ENCODE measurements at places on chromosomes 3 and 15.
A peak's percentile ranks its signal among the peaks of the same experiment; 100 is the strongest.

- no peak for DNase-seq
- no peak overlapping the region for H3K27ac ChIP-seq
- H3K27me3 ChIP-seq = no peaks in the 10 kb centered on the region
- H3K4me3 ChIP-seq = no peak overlapping the region
- no peaks in the 10 kb centered on the region for H3K4me1 ChIP-seq
Observed at GRCh38 chr3:29183346-29184087, 97.4 kb upstream of the RBMS3 start.

DNA sequence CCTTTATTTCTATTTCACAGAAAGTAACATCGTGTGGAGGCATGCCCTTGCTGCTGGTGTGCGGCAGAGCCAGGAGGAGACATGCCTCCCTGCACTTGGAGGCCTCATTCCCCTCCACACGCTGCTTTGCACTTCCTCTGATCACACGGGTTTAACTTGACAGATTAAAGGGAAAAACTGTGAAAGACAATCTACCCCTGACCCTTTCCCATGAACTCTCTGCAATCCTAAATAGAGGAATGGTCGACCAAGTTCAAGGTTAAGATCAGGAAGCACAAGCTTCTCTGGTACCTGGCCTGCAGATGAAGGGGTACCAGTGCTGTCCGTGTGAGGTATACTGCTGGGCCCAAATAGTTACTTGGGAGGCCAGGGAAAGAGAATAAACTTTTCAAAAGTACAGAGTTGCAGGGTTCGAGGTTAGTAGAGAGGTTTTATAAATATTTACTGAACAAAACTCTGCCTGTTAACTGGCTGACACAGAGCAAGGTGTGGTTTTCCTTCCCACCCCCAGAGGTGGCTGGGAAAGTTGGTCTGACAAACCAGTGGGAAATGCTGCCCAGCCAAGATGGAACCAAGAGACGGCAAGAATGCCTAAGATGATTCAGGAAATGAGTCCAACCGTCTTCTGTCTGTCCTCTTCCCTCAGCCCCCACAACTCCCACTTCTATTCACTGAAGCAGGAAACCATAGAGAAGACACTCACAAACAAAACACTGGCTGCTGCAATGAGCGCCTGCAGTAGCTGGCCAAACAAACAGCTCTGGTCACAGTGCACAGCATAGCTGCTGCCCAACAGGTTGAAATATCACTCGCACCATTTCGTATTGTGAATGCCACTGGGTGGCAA, 79.6 kb downstream of the IGF2BP2 start:
- H3K27me3 ChIP-seq = no peaks in the 10 kb centered on the region
- no peak for DNase-seq
- H3K27ac ChIP-seq = no peak overlapping the region
- H3K4me3 ChIP-seq = no peak overlapping the region

GRCh38 chr3:72481542-72481941, 366.7 kb downstream of the SHQ1 start:
- H3K36me3 ChIP-seq = no peaks in the 10 kb centered on the region
- no peak overlapping the region for H3K27ac ChIP-seq
- DNase-seq = no peak
- H3K27me3 ChIP-seq = peaks cover 8% of the 10 kb centered on the region
- peaks cover 2% of the 10 kb centered on the region for H3K4me1 ChIP-seq

GRCh38 chr3:194139814-194140391, 4.0 kb downstream of the HES1 start:
- peaks cover 28% of the 10 kb centered on the region for H3K4me1 ChIP-seq
- no peak for DNase-seq
- H3K27me3 ChIP-seq = peaks cover 8% of the 10 kb centered on the region
- no peak overlapping the region for H3K27ac ChIP-seq
- peak overlapping the region; percentile 5 for H3K4me3 ChIP-seq

DNA sequence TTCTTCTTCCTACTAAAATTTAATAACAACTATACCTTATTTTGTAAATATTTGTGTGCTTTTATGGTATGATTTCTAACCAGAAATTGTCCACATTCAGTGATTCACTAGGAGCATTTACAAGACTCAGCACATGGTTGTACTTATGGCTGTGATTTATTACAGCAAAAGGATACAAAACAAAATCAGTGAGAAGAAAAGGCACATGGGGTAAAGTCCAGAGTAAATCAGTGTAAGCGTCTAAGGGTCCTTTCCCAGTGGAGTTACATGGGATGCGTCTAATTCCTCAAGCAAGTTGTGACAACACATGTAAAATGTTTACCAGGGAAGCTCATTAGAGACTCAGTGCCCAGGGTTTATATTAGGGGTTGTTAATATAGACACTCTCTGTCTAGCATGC, 31.1 kb downstream of the RNF13 start:
- no peak overlapping the region for H3K4me3 ChIP-seq
- H3K4me1 ChIP-seq = no peaks in the 10 kb centered on the region
- H3K36me3 ChIP-seq = no peaks in the 10 kb centered on the region
- H3K27ac ChIP-seq = no peak overlapping the region
- H3K27me3 ChIP-seq = no peaks in the 10 kb centered on the region

- H3K27ac ChIP-seq = no peak overlapping the region
- no peaks in the 10 kb centered on the region for H3K36me3 ChIP-seq
- no peaks in the 10 kb centered on the region for H3K27me3 ChIP-seq
- no peak for DNase-seq
- peaks cover 2% of the 10 kb centered on the region for H3K4me1 ChIP-seq
- H3K4me3 ChIP-seq = no peak overlapping the region
Observed at GRCh38 chr3:187450431-187451190, 82.4 kb downstream of the RTP4 start.

DNA sequence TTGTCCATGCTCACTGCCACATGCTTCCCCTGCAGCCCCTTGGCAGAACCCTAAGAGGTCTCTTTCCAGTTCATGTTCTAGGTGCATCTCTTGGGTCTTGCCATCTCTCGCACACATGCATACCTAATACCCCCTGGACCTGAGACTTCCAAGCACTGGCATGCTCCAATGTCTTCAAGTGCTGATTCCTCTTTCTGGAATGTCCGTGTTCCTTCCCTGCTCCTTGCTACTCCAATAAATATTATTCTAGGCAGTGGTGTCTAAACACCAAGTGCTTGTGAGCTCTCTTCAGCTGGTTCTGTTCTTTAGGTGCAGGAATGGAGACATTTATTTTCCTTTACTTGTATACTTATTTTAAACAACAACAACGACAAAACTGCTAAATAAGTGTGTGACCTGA, 370.1 kb downstream of the LPP start:
- H3K4me1 ChIP-seq = no peaks in the 10 kb centered on the region
- H3K27ac ChIP-seq = no peak overlapping the region
- H3K36me3 ChIP-seq = peaks cover 24% of the 10 kb centered on the region

- no peaks in the 10 kb centered on the region for H3K27me3 ChIP-seq
- no peak for DNase-seq
- H3K27ac ChIP-seq = no peak overlapping the region
Observed at GRCh38 chr15:38176155-38176554, 76.5 kb upstream of the SPRED1 start.

Data from neuronal stem cell (in vitro differentiated cells).